ENCODE measurements at places on chromosomes 12 and 14. TPM values are rescaled to one million over a fixed set of nuclear protein-coding genes. Genes with fewer than 3 reads are reported as not detected.

DNA sequence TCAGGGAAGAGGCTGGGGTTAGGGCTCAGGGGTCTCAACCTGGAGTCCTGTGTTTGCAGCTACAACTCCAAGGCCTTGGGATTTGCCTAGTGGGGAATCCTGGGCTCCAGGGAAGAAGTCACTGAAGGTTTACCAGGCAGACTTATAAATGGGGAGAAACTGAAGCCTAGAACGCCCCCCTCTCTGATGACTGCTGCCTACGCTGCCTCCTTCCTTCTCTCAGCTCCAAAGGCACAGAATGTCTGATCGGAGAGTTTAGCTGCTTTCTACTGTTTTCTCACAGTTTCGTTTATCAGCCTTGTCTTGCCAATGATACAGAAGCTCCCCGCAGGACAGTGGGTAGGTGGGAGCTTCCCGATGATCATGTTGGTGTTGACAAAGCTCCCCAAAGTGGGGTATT is 101.7 kb downstream of the CACNA1C start:
- peaks cover 89% of the 10 kb centered on the region for H3K4me1 ChIP-seq
- no peak for DNase-seq
- no peaks in the 10 kb centered on the region for H3K27me3 ChIP-seq
- H3K4me3 ChIP-seq: no peak overlapping the region
- H3K27ac ChIP-seq: peak overlapping the region; percentile 78

GRCh38 chr12:78406213-78406612 is 458.4 kb upstream of the SYT1 start:
- H3K4me3 ChIP-seq: no peak overlapping the region
- no peaks in the 10 kb centered on the region for H3K36me3 ChIP-seq
- H3K4me1 ChIP-seq: no peaks in the 10 kb centered on the region
- DNase-seq: no peak
- no peaks in the 10 kb centered on the region for H3K27me3 ChIP-seq

- no peaks in the 10 kb centered on the region for H3K4me1 ChIP-seq
- peaks cover 8% of the 10 kb centered on the region for H3K27me3 ChIP-seq
- H3K27ac ChIP-seq: no peak overlapping the region
Observed at GRCh38 chr12:66453844-66454243, 151.6 kb downstream of the HELB start.

DNA sequence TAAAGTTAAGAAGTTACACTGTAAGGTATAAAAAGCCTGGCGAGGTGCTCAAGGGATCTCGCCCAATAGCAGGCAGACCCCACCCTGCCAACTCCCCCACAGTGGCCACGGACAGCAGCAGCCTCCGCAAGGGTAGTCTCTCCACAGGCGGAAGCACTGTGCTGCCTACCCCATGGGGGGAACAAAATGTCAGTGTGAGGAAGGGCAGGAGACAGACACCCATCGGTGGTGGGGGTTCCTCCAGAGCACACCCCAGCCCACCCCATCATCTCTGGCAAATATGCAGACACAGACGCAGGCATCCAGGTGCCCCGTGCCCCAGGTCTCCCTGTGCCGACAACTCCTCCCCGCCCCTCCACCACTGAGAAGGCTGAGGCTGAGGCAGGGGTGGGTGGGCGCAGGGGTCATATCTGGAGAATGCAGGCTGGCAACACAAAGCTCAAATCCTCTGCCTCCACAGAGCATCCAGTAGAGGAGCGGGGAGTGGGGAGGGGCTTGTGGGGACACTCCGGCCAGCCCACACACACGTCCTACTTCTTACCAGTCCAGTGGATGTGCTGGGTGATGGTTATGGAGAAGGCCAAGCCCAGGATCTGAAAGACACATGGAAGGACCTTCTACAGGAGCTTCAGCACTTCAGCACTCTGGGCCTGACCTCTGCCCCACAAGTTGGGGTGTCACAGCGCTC is 68.3 kb upstream of the DDX11 start:
- no peaks in the 10 kb centered on the region for H3K27me3 ChIP-seq
- H3K4me3 ChIP-seq: no peak overlapping the region
- no peak for DNase-seq
- no peak overlapping the region for H3K27ac ChIP-seq
- no peaks in the 10 kb centered on the region for H3K4me1 ChIP-seq
- H3K36me3 ChIP-seq: no peaks in the 10 kb centered on the region

DNA sequence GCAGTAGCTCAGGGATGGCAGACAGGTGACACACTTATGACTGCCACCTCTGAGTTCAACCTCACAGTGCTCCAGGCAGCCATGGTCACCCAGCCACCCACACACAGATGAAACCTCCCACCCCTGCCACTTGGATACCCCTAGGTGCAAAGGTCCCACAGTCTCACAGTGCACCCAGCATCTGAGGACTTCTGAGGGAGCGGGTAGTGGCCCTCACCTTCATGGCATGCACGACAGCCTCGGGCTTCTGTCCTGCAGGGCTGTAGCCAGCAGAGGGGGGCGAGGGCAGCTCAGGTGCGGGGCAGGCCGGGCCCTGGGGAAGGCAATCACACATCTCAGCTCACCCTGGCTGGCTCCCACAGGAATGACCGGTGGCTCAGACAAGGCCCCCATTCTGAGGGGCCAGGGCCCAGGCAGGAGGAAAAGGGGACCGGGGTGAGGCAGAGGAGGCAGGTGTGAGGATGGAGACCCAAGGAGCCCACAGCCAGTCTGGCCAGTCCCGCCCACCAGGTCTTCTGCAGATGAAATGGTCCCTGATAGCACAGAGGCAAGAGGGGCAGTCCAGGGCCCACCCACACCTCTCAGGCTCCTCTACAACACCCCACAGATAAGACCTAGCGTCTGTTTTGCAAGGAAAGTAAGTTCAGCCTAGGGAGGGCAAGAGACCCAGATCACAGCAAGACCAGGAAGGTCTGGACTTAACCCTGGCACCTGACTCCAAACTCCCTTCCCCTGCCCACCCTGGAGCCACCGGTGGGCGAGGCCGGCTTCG is 35.8 kb downstream of the CCNK start:
- H3K27ac ChIP-seq: no peak overlapping the region
- H3K4me1 ChIP-seq: peaks cover 18% of the 10 kb centered on the region
- peaks cover 34% of the 10 kb centered on the region for H3K36me3 ChIP-seq
- no peaks in the 10 kb centered on the region for H3K27me3 ChIP-seq
- peak; percentile 13 for DNase-seq

GRCh38 chr14:59055439-59056045 is 132.9 kb upstream of the DAAM1 start:
- no peak overlapping the region for H3K4me3 ChIP-seq
- H3K27me3 ChIP-seq: peaks cover 3% of the 10 kb centered on the region
- DNase-seq: no peak
- no peaks in the 10 kb centered on the region for H3K36me3 ChIP-seq

Gene HSPA2
- 34.0 TPM for total RNA-seq

DNA sequence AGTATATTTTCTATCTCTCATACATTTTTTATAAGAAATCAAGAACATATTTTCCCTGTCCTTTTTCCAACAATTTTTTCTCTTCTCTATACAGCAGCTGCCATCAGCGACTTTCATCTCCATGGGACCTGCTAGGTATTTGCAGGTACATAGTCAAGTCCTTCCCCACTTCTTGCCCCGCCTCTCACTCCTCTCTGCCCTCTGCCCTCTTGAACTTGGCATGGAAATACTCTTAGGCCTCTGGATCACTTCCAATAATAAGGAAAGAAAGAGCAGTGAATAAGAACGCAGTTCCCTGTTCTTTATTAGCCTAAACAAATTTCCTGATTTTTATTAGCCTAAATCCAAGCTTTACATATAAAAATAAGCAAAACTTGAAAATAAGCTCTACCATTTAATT is 353.1 kb downstream of the SEC23A start:
- H3K27me3 ChIP-seq: no peaks in the 10 kb centered on the region
- DNase-seq: no peak
- H3K27ac ChIP-seq: no peak overlapping the region
- no peaks in the 10 kb centered on the region for H3K4me1 ChIP-seq
- H3K4me3 ChIP-seq: no peak overlapping the region

All from left ventricle myocardium inferior (tissue), 1 donor.